ENCODE measurements at places on chromosomes 6 and 20. TPM values are rescaled to one million over a fixed set of nuclear protein-coding genes. Genes with fewer than 3 reads are reported as not detected.

VGLL2 gene
- not detected for total RNA-seq

MTFR2 gene
- 4.8 TPM for total RNA-seq

CSNK2B gene
- total RNA-seq = 205 TPM

TMEM244 gene
- total RNA-seq = not detected

RRAGD gene
- 0.76 TPM for total RNA-seq

CAP2 gene
- total RNA-seq = 0.48 TPM

EPPIN gene
- not detected for total RNA-seq

PRKN gene
- total RNA-seq = 1.6 TPM

WFDC12 gene
- not detected for total RNA-seq

DEFB121 gene
- not detected for total RNA-seq

PKIB gene
- total RNA-seq = 0.33 TPM

TGM2 gene
- total RNA-seq = 938 TPM

GFOD1 gene
- 42.9 TPM for total RNA-seq

SLC52A3 gene
- total RNA-seq = under 0.01 TPM

SNX9 gene
- total RNA-seq = 40.8 TPM

CGAS gene
- total RNA-seq = 3.3 TPM

HLA-DMA gene
- total RNA-seq = 2.0 TPM

BTBD3 gene
- total RNA-seq = 49.4 TPM

SLC22A3 gene
- not detected for total RNA-seq

NR2E1 gene
- not detected for total RNA-seq

FANCE gene
- total RNA-seq = 7.2 TPM

MCCD1 gene
- total RNA-seq = not detected

SRSF12 gene
- total RNA-seq = not detected

WFDC9 gene
- total RNA-seq = not detected

TUBB1 gene
- not detected for total RNA-seq

ZC2HC1B gene
- total RNA-seq = not detected

ZNF334 gene
- total RNA-seq = under 0.01 TPM

HAO1 gene
- total RNA-seq = not detected

PPP1R16B gene
- 210 TPM for total RNA-seq

SLC22A23 gene
- total RNA-seq = 29.7 TPM

CAGE1 gene
- total RNA-seq = not detected

UNC5CL gene
- not detected for total RNA-seq

GTSF1L gene
- total RNA-seq = not detected

Data from vein endothelial cell (primary cell).